ENCODE measurements at places on chromosomes 1 and 21.

DNA sequence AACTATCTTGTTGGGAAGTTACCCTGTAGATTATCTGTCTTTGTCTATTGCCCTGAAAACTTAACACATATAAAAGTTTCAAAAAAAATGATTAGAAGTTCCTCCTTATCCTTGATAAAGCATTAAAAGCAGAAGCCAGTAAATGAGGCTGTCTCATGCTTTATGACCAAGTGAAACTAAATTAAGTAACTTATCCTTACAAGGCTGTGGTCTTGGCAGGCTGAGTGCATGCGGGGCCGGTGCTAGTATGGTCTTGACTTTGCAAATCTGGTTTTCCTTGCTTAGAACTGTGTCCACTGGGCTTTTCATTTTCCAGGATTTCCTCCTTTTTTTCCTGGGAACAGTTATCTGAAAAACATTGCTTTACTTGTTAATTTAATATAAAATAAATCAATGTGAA, 43.1 kb downstream of the PCNX2 start:
- no peak for DNase-seq

- no peak for DNase-seq
These were observed 415.4 kb downstream of the TTLL7 start for GRCh38 chr1:83583351-83584014.

- DNase-seq: no peak
These were observed 11.7 kb downstream of the C1orf216 start for GRCh38 chr1:35706846-35707600.

DNA sequence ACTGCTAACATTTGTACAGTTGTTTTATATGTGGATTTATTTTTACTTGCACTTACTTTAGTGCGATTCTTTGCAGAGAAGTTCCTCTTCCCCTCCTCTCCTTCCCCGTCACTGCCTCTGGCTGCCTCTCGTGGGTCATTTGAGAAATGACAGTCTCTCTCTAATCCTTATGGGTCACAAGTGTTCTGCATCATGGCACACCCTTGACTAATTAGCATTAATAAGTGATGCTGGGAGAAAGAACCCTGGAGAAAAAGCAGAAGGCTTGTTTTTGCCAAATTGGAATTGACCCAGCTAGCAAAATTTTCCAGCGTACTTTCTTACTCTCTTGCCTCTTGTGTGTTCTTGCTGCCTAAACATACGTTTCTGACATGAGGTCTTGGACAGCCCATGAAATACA, 301.2 kb downstream of the DUSP10 start:
- no peak for DNase-seq

GRCh38 chr1:14310476-14310875, 288.0 kb upstream of the KAZN start:
- DNase-seq: no peak

- no peak for DNase-seq
These were observed 38.6 kb upstream of the IL12RB2 start for GRCh38 chr1:67269061-67269460.

DNA sequence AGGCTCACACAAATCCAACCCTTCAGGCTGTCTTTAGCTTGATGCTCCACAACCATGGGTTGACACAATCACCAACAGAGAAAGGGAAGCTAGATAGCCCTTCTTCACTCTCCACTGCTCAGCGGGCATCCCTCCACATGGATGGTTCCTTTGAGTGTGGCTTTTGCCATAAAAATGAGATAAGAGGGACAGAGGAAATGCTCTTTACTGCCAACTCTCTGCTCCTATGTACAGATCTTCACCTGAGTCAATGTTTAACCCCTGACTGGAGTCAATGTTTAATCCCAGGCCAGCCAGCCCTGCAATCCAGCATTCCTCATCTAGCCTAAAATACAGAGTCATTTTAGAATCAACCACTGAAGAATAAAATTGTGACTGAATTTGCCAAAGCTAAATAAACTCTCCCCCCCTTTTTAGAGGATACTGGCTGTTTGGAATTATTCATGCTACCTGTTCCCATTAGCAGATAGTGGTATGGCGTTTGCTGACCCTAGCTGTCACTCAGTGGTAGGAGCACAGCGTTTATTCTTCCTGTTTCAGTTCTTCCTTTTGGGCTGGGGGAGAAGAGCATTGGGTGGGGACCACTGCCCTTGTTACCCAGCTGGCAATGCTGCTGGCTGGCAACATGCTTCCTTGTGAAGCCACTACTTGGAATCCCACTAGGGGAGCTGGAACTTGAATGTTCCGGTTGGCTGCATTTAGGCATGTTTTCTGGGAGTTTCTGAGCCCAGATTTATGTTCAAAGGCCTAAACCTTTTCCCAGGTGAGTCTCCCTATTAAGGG, 5.2 kb upstream of the PIGR start:
- DNase-seq: no peak

DNA sequence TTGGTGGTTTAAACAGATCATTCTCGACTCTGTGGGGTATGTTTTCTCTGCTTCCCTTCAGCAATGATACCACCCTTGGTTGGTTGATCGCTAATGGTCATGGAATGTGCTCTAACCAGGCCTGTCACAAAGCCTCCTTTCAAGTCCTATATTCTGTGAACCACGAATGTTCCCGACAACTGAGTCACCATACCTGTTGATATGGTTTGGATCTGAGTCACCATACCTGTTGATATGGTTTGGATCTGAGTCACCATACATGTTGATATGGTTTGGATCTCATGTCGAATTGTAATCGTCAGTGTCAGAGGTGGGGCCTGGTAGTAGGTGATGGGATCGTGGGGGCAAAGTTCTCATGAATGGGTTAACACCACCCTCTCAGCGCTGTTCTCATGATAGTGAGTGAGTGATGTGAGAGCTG, 10.2 kb upstream of the CAMK2N1 start:
- no peak for DNase-seq

- no peak for DNase-seq
These were observed 7.3 kb upstream of the UAP1 start for GRCh38 chr1:162554258-162554657.

DNA sequence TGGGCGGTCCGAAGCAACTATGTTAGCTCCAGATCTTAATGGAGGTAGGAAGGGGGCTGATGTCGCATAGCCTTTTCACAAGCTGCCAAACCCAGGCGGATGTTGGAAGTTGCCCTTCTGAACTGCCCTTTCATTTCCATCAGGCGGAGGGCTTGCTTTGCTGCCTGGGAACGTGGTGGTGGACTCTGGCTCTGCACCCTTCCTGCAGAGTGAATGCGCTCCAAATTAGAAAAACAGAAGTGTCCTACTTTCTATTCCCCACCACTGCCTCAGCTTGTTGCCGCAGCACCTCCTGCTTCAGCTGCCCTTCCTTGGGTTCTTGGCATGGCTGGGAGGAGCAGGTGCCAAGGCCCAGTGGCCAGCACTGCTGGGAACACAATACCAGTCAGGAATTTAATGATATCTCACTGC, 60.6 kb downstream of the AK4 start:
- DNase-seq: no peak

DNA sequence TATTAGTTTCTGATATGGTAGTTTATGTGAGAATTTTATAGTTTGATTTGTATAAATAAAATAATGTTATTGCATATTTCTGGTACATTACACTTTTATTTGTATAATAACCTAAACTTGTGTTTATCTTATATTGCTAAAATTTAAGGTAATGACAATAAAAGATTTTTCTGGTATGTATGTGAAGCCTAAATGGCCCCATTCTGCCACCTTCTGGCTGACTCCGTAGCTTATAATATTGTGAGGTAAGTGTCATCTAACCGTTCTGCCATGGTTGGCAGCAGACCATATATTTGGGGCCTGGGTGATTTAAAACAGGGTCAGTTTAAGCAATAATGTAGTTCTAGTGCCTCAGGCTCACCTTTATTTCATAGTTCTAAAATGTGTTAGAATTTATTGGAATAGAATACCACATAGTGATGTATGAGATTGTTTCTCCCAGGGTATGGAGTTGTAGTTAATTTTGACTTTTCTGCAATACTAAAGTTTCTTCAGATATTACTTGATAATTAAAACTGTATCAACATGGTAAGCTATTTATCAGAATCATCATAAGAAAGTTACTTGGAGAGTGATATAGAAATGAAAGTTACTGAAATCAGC, 21.2 kb upstream of the PRKACB start:
- DNase-seq: peak; percentile 17

DNA sequence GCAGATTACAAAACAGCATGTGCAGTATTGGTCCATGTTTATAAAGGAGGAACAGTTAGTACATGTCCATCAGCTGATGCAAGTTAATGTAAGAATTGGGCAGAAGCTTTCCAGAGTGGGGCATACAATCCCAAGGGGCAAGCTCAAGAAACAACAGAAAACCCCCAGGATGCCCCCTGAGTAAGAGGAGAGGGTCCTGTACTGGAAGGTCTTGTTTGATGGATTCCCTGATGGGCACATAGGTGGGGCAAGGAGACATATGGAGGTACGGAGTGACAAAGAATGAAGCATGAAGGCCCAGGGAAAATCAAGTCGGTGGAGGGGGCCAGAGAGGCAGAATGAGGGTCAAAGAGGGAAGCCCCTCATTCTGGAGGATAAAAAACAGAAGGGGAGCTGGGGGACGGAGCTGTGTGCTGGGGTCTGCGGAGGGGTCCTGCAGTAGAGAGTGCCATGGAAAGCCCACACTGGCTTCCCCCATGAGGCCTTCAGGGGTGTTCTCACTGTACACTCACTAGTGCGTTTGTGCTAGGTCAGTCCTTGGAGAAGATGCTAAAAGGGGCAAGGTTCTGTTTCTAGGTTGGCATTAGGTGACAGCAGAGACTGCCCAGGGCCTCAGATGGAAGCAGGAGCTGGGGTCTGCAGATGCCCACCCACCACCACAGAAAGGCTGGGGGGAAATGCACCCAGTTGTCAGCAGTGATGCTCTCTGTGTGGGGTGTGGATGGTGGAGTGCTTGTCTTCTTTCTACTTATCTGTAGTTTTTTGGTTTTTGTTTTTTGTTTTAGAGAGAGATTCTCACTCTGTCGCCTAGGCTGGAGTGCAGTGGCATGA, 12.5 kb upstream of the MATN1 start:
- DNase-seq: no peak

DNA sequence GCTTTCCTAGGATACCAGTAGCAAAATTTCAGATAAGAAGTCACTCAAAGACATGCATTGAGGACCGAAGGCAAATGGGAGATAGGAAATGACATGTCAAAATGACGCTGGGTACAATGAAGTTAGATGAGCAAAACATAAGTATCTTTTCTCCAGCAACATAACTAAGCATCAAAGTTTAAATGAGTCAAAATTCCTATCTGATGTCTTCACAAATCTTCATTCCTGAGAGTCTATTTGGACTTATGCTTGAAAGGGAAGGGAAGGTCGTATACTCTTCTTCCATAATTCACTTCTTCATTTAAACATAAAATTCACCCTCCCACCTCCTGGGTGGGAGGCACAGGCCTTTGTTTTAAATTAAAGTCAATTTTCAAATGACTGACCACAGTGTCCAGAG, 4.1 kb upstream of the TMEM81 start:
- DNase-seq: no peak

DNA sequence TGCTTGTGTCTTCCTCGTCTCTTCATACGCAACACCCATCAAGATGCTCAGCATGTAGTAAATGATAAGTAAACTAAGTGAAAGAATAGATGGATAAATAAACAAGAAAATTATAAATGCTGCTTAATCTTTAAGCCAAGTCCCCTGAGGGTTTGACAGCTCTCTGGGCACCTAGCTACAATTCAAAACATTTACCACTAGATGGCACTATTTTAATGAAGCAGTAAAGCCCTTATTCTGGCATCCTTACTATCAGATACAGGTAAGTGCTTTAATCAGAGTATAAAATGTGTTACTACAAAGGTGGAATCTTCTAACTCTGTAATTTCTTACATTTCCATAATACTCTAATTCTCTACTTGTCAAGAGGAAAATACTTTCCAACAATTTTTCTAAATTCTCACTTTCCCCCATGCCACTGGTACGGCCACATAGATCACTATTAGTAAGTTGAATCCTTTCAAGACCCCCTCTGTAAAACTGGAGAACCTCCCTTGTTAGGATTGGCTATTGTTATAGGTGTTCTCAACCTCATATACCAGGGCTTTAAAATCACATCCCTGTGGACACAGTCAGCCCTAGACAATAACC, 137.8 kb downstream of the BARHL2 start:
- no peak for DNase-seq

- DNase-seq: no peak
These were observed 133.7 kb downstream of the APP start for GRCh38 chr21:26036916-26037315.

- DNase-seq: no peak
These were observed 1.4 kb upstream of the IRF2BP2 start for GRCh38 chr1:234611225-234611846.

DNA sequence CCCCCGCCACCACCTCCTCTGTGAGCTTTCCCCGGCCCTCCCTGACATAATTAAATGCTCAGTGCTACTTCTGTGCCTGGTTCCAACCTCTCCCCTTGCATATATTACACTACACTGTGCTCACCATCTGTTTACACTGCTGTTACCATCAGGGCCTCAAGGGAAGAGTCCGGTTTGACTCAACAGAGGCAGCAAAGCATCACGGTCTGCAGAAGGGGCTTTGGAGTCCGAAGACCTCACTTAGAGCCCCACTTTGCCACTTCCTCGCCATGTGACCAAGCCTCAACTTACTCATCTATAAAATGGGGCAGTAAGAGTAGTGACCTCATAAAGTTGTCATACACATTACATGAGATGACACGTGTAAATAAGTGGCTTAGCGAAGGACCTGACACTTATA, 27.4 kb downstream of the KCNN3 start:
- no peak for DNase-seq

GRCh38 chr1:41662765-41663437, 178.4 kb upstream of the EDN2 start:
- DNase-seq: no peak

DNA sequence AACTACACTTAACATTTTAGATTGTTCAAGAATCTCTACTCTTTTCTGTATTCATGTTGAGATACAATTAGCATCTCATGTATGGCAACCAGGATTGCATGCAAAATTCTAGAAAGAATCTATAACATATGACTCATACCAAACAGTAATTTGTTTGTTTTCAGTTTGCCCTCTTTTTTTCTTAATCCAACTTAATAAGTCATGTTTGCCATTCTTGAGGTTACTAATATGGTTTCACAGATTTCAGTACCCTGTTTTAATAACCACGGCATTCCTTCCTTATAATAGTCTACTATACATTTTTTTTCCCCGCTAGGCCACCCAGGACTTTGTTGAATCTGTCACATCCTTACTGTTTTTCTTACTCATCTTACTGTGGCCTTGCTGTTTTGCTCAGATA, 140.8 kb downstream of the FMN2 start:
- no peak for DNase-seq

Data from stimulated activated CD8-positive, alpha-beta memory T cell treated with anti-CD3 and anti-CD28 coated beads, Interleukin-7, amount 100 ng/mL, for 1 hour (primary cell).